ENCODE measurements at places on chromosomes 1 and 21.

GRCh38 chr21:40257342-40257741 is 390.1 kb downstream of the PCP4 start:
- DNase-seq: no peak

GRCh38 chr1:14761291-14762153 is 163.0 kb downstream of the KAZN start:
- DNase-seq: no peak

- DNase-seq: no peak
Measured at GRCh38 chr1:173934440-173934839, 17.3 kb upstream of the SERPINC1 start.

GRCh38 chr1:168433238-168433637 is 110.6 kb downstream of the XCL2 start:
- DNase-seq: no peak

- no peak for DNase-seq
Measured at GRCh38 chr1:151143057-151143435, 3.4 kb downstream of the SEMA6C start.

GRCh38 chr1:5908461-5909375 is 83.5 kb downstream of the NPHP4 start:
- DNase-seq: no peak
